ENCODE measurements at places on chromosomes 5 and 9.

- no peak for DNase-seq
Observed at GRCh38 chr9:129549684-129550083, 71.2 kb downstream of the C9orf50 start.

DNA sequence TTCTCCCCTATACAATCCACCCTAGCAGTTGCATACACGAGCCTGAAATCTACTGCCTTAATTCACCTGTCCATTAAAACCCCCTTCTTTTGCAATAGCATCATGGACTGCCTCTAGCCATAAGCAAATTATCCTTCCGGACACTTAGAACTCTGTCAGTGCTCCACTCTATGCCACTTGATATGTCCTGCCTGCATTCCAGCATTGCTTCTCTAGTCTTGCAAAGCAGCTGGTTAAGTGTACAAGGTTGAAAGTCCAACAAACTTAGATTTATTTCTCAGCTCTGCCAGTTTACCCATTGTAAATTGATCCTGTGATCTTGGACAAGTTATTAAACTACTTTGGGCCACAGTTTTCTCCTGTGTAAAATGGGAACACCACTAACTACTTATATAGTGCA is 197.9 kb downstream of the EPB41L4A start:
- no peak for DNase-seq

DNA sequence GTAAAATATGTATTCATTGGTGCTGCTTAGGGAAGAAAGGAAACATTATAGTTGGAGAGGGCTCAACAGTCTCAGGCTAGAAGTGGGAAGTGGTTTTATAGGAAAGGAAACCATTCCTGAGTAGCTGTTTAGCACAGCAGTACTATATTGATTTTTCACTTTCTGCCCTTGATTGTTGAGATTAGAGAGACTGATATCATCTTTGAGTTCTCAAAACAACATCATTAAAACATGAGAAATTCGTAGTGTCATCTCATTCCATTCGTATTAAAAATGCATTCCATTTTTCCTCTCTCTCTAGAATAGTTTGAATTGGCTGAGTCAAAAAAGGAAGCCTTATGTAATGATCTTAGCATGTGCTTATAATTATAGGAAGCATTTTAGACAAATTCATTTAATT is 14.1 kb downstream of the POLR3G start:
- no peak for DNase-seq

DNA sequence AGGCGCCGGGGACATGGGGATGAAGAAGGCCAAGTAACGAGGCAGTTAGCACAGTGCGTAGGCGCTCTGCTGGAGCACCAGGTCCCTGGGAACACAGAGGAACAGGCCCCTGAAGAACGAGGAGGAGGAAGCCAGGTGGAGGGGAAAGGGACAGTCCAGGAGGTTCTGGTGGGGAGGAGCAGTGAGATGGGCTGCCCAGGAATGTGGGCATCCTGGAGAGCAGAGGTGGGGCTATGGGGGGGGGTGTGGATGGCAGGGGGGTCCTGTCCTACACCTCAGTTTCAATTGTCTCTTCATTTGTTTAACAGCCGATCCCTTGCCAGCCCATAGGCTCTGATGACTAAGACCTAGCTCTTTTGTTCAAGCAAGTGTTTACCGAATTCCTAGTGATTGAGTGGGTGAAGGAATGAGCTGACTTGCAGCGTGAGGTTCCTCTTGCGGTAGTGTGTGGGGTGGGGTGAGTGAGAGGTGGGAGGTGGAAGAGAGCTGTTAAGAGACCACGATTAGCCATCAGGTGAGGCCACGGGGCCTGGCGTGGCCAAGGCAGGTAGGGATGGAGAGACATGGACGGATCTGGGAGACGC is 8.4 kb upstream of the PHYHD1 start:
- DNase-seq = no peak

- no peak for DNase-seq
Observed at GRCh38 chr5:143031781-143032580, 261.8 kb downstream of the ARHGAP26 start.

DNA sequence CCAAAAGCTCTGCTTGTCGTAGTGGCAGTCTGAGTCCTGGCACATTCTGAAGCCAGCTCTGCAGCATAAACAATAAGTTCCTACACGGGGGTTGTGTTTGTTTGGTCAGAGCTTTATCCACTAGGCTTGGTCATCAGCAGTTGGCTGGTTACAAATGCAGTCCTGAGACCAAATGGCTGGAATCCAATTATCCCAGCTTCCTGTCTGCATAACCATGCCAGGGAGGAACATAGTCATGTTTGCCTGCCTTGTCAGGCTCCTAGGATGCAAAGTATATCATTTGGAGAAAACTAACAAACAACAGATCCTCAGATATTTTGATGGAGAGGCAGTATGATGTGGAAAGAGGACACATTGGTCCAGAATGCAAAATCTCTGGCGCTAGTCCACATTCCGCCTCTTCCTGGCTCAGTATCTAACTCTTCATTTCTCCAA is 85.8 kb downstream of the FBXO38 start:
- DNase-seq = no peak

GRCh38 chr5:61139094-61139873 is 23.0 kb downstream of the SMIM15 start:
- DNase-seq = no peak

DNA sequence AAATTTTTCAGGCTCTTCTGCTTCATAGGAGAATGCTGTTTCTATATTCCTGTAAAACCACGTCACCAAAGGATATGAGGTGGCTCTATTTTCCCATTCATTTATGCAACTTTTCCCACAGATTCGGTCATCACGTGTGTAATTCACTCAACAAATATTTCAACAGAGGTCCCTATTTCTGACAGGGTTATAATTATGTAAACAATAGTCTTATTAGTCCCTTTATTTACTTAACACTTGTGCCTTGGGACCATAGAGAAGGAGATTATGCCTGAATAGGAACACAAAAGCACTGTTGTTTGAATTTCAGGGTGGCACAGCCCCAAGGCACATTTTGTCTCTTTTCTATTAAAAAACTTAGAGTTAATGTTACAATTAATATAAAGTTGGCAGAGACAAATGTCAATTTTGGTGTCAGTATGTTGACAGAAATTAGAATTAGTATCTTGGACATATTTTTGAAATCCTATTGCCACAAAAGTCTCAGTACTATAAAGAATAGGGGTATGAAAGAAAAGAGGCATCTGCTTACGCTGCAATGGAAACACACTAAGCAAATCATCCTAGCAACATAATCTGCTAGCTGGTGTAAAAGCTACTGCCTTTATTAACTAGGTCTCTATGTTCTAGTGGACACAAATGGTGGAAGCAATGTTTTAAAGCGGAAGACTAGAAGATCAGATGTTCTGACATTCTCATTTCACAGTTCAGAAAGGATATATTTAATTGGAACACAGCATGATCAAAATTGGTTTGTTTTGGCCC is 229.1 kb upstream of the TBCA start:
- DNase-seq = no peak

DNA sequence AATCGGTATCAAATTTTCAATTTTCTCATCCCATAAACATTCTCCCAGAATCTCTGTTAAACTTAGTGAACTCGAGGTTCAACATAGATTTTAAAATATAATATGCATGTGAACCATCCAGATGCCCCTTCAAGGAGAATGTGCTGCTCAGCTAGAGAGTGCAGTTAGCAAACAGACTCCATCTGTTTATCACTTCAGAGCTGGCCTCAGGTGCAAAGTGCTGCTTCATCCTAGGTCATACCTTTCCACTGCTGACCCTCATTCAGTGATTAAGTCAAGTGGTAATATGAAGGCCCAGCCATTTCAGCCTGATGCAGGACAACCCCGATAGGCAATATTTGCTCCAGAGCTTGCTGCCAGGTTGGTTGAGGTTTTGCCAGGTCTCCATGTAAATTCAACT is 339.0 kb upstream of the POU5F2 start:
- no peak for DNase-seq

DNA sequence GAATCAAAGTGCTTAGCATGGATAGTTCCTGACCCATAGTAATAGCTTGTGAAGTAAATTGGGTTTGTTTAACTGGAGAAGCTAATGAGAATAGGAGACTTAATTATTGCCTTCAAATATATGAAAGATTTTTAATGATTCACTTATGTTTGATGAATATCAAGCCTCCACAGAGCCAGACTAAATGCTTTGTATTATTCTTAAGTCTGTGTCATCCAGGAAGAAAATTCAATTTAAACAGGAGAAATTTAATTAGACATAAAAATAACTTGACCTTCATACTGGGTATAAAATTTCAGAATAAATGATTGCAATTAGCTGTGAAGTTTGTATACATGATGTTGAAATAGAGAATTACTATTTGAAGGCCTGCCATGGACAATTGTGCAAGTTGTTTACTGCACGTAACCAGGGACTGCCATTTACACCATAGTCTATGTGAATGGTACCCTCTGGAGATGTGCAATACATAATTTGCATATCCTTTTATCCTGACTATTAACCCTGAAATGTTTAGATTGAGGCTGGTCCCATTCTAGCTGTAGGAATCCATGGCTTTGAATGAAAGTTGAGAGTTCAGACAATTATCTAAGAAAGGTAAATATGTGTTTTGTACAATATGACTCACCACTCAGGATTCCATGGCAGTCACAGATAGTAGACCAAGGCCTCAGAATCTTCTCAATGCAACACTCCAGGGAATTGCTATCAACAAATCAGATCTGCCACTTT is 133.5 kb upstream of the IL12B start:
- DNase-seq = no peak

DNA sequence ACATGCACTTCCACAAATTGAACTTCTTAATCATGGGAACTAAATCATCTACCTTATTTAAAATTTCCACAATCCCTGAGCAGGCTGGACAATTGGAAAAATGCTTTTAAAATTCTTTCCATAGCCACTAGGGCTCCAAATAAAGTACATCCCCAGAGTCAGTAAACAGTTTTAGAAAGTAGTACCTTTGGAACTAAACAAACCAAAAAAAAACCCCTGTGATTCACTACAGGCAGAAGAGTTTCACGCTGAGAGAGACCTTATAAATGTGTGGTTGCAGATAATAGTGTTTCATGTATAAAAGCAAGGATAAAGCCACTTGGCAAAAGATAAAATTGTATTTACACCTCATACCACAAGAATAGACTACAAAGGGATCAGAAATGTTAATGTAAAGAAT is 11.8 kb upstream of the HMGCR start:
- DNase-seq = no peak

DNA sequence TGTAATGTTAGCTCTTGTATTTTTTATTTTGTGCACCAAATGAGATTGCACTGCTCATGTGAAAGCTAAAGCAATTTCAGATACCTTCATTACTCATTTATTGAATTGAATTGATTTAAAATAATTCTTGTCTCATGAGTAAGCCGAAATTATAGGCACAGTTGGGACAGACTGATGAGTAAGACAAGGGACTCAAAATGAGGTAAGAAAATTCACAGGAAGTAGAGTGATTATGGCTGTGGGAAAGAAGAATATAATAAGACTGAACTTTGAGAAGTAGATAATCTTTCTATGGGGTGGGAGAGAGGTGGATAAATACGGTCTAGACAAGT is 51.1 kb downstream of the NUDT12 start:
- no peak for DNase-seq

DNA sequence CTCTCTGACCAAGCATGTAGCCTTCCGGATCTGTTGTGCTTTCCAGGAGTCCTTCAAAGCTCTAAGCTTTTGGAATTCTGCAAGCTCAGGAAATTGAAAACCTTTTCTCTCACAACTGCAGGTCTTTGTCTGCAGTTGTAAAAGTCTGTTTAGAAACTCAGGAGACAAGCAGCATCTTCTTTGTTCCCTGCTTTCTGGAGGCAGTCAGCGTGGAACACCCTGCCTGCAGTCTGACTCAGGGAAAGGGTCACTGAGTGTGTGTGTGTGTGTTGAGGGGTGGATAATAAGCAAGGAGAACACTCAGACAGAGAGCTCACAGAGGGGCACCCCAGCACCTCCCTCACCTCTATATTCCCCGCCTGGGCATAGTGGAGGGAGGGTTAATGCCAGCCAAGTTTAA is 29.1 kb downstream of the KCNIP1 start:
- no peak for DNase-seq

- no peak for DNase-seq
Observed at GRCh38 chr5:132302413-132302812, 8.2 kb downstream of the SLC22A4 start.

DNA sequence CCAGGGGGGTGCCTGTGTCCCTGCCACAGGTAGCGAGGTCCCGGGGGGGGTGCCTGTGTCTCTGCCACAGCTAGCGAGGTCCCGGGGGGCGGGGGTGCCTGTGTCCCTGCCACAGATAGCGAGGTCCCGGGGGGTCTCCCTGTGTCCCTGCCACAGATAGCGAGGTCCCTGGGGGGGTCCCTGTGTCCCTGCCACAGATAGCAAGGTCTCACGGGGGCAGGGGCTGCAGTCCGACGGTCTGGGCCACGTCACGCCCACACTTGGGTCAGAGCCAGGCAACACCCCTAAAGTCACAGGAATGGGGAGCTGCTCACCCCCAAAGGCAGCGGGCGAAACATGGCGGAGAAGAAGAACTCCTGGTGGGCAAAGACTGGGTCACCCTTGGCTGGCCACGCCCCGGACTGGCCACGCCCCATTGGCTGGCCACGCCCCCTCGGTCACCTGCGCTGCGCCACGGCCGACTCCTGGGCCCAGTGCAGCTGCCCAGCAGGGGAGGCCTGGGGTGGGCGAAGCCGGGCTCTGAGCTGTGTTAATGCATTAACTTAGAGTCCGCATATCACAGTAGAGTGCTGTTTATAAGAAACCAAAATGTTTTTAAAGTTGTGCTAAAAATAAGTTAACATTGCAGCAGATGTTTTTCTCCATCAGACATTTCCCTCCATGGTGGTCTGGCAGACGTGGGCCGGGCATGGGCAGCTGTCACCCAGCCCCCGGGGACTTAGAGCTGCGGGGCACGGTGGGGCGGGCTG is 7.0 kb downstream of the NOXA1 start:
- no peak for DNase-seq

DNA sequence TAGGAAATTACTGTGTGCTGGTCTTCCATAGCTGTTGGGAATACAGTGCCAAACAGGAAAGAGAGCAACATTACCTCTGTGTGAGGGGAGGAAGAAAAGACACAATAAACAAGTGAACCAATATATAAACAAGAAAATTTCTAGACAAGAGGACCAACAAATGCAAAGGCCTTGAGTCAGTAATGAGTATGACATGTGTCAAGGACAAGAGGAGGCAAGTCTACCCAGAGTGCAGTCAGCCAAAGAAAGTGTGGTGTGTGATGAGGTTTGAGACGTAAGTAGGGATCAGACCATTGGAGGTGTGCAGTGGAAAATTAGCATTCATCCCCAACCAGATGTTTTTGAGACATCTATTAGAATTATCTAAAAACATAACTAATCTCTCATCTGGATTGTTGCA is 69.5 kb upstream of the CDH6 start:
- no peak for DNase-seq

- no peak for DNase-seq
Observed at GRCh38 chr5:61612431-61612830, 280.4 kb downstream of the ZSWIM6 start.

DNA sequence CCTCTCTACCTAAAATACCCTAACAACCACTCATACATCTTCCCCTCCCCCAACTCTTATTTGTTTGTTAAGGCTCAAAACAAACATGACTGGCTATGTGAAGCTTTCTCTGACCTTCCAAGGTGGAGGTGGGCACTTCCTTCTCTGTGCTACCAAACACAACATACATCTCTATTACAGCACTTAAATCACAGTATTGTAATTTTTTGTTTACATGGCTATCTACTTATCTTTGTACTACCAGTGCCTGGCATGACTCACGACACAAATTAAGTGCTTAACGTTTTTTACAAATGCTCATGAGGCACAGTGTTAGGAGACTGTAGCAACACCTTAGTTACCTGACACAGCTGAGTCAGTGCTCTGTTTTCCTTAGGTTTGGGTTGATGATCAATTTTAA is 18.6 kb downstream of the HOMER1 start:
- no peak for DNase-seq

GRCh38 chr5:35129921-35130485 is 82.3 kb upstream of the AGXT2 start:
- peak; percentile 81 for DNase-seq
